WTC11 (cell line): ENCODE measurements at places on chromosomes 13 and 19.

GRCh38 chr13:44573790-44574465, 2.2 kb downstream of the TSC22D1 start:
- DNase-seq, result no peak

GRCh38 chr13:91825516-91825915, 427.1 kb downstream of the GPC5 start:
- no peak for DNase-seq

GRCh38 chr13:101283782-101284181, 132.5 kb downstream of the NALCN start:
- DNase-seq, result no peak

DNA sequence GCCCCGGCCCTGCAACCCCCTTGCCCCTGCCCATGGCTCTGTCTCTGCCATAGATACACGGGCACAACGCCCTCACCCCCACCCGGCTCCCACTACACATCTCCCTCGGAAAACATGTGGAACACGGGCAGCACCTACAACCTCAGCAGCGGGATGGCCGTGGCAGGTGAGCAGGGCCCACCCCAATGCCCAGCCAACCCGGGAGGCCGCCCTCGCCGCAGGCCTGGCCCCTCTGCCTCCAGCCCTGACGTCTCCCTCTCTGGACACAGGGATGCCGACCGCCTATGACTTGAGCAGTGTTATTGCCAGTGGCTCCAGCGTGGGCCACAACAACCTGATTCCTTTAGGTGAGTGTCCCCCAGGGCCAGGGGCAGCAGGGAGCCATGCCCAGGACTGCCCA, 7.7 kb downstream of the YIPF2 start:
- no peak for DNase-seq

DNA sequence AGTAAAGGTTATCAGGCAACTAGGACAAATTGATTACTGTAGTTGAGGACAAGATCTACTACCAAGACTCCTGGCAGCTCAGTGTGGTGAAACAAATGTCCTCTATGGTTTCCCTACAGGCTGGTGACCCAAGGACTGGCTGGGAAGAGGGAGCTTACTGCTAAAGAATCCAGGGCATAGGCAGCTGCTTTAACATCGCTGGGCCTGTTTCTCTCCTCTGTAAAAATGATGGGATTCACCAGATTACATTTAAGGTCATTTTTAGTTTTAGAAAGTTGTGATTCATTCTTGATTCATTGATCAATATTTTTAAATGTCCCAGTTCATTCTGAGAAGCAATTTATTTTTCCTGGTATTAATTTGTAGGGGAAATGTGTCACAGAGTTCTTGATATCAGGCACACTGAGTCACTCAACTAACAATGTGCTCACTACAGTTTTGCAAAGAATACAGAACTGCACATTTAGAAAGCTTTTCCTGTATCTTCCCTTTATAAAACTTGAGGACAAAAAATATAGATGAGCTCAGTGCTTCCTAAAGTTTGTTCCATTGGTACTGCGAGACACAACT, 19.6 kb upstream of the FAM124A start:
- no peak for DNase-seq

DNA sequence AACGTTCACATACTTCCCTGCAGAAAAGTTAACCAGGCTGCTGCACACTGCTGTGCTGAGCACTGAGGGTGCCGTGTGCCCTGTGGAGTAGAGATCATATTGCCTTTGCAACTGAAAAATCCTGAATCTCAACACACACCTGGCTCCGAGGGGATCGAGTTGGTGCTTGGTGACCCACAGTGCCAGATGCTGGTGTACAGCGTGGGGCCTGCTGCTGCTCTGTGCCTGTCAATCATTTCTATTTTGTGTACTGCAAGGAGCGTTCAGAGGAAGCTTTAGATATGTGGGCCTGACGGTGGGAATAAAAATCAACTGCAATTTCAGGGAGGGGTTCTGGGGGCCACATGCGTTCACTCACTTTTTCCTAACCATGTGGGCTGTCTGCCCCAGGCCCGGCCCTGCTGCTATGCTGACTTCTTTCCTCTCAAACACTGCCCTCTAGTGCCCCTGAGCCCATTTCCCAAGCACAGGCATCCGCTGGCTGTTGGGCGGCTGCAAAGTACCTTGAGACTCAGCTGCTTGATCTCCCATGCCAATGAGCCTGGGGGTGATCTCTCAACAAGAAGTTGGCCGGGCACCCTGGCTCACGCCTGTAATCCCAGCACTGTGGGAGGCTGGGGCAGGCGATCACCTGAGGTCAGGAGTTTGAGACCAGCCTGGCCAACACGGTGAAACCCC, 9.7 kb upstream of the LENG8 start:
- DNase-seq, result peak; percentile 79

DNA sequence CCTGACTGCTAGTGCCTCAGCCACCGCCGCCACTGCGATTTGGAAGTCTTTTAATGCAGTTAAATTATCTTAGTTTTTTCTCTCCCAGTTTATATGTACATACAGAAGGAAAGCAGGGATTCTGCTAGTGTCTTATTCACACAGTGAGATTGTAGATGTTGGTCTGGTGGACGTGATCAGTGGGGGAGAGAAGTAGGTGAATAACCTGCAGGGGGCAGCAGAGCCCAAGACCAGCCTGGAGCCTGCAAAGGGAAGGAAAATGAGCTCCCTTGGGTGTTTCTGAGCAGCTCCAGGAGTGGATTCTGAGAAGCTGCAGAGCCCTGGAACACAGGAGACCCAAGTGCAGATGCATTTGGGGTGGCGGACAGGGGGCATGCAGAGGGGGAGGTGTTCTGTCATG, 26.3 kb downstream of the ZNF844 start:
- DNase-seq, result peak; percentile 75

GRCh38 chr19:1523412-1524286, at the start of gene PLK5:
PLK5 (plus strand) TSS chr19:1524077; CDS start chr19:1526997, 2,920 bp downstream.
- peak; percentile 56 for DNase-seq

- peak; percentile 63 for DNase-seq
Observed at GRCh38 chr19:48608798-48609263, 2.3 kb downstream of the SPACA4 start.

DNA sequence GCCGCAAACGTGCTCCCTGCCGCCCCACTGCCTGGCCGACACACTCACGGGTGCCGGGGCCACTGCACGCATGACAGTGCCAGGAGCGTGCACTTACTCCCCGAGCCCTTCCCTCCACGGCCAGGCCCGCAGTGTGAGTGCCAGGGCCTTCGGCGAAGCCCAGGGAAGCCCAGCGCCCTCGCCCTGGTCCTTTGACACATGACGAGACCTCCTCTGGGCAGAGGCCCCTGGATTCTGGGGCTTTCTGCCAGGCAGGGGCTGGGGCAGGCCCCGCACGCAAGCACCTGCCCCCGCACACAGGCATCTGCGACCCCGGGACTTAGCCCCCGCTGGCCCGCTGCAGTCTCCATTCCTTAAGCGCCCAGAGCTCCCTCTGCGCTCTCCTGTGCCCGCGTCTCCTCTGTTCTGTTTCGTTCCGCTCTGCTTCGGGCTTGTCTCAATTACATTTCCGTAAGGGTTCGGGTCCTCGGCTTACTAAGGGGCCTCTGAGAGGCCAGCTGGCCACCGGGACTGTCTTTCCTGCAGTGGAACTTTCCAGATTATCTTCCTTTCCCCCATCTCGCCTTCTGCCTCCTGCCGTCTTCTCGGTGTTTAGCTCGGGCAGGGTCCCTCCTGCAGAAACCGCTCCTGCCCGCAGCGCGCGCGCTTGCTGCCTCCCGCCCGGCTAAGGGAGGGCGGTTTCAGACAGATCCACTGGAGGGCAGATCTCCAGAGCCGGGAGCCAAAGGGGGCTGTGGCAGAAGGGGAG, 98.8 kb downstream of the ING1 start:
- DNase-seq, result peak; percentile 57

DNA sequence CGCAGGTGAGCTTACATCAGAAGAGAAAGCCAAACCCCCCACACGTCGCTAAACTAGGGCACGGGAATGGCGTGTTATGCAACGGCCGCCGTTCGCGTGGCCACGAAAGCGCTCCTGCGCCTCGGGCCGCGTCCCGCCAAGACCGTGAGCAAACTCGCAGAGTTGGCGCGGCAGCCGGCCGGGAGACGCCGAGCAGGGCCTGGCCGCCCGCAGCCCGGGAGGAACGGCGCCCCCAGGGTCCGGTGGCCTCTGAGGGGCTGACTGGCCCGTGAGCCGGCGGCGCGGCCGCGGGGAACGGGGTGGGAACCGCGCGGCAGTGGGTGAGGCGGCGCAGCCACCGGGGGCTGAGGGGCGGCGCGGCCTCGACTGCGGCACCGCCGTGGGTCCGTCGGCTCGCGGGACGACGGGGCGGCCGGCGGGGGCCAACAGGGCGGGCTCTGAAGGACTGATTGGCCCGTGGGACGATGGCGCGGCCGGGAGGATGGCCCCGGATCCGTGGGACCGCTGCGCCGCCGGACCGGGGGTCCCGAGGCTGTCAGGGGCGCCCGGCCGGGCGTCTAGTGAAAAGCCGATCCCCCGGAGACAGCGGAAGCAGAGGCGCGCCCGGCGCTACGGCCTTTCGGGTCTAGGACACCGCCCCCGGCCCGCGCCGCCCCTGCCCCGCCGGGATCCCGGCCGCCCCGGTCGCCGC, 903 bp downstream of the LATS2 start:
- peak; percentile 28 for DNase-seq

DNA sequence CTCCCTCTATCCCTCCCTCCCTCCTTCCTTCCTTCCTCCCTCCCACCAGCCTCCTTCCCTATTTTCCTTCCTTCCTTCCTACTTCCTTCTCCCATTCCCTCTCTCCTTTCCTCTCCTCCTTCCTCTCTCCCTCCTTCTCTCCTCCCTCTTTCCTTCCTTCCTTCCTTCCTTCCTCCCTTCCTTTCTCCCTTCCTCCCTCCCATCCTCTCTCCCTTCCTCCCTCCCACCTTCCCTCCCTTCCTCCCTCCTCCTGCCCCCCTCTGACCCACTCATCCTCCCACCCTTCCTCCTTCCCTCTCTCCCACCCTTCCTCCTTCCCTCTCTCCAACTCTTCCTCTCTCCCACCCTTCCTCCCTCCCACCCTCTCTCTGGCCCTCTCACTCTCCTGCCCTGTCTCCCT, 132.1 kb downstream of the ZNF536 start:
- no peak for DNase-seq

- no peak for DNase-seq
Observed at GRCh38 chr13:84136582-84136981, 254.3 kb upstream of the SLITRK1 start.

GRCh38 chr19:18713550-18714117, 30.2 kb downstream of the CRTC1 start:
- DNase-seq, result no peak

DNA sequence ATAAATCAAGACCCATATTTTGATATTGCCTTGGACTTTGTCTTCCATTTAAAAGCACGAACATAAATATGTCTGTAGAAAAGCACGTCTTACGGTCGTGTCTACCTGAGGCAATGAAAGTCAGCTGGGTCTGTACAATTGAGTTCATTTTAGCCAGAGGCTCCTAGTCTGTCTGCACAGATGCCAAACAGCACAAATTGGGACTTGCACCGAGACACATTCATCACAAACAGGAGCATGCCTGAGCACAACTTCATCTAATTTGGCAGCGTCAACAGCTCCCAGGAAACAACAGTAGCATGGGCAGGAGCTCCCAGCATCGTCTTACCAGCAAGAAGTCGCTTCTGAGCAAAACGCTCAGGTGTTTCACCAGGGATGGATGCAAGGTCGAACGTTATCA, 687.0 kb downstream of the EFNB2 start:
- DNase-seq, result no peak

- no peak for DNase-seq
Observed at GRCh38 chr19:3357992-3358688, 8.2 kb upstream of the NFIC start.

- DNase-seq, result no peak
Observed at GRCh38 chr19:17049711-17050280, 23.2 kb upstream of the CPAMD8 start.

- DNase-seq, result peak; percentile 79
Observed at GRCh38 chr13:110561344-110562035, at the start of gene RAB20. RAB20 (minus strand) TSS chr13:110561722; CDS start chr13:110561519, 203 bp downstream.

- no peak for DNase-seq
Observed at GRCh38 chr13:51826606-51827005, 18.4 kb downstream of the TMEM272 start.

DNA sequence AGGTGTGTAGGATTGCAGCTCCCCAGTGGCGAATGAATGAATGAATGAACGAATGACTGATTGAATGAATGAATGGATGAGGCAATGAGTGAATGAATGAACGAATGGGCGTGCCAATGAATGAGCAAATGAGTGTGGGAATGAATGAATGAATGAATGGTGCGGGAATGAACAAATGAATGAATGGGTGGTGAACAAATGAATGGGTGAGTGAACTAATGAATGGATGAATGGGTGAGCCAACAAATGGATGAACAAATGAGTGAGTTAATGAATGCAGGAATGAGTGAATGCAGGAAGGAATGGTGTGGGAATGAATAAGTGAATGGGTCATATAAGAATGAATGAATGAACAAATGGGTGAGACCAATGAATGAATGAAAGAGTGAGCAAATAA, 14.7 kb downstream of the ANKRD24 start:
- no peak for DNase-seq

DNA sequence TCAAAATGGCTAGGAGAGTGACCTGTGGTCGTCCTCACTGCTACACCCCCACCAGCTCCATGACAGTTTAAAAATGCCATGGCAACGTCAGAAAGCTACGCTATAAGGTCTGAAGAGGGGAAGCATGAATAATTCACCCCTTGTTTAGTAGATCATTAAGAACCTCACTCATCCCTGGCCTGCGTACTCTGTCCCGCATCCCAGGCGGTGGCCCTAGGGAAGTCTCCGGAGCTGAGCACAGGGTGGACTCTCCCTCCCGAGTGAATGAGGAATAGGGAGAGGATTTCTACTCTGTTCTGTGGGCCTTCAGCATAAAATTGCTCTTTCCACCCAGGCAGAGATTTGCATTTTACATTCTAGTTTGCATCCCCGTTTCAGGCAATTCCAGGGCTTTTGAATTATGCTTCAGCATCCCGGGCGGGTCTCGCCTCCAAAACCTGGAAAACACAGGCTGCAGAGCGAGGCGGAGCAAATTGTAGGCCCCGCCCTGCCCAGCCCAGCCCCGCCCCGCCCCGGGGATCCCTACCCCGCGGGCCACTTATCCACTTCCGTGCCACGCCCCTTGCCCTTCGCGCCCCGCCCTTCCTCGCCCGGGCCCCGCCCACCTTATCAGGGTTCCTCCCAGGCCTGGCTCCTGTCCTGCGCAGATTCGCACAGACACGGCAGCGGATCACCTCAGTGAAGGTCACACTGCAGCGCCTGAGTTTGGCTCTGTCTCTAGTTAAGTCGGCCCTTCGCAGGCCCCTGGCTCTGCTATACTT, 7.5 kb upstream of the ZNF525 start:
- peak; percentile 76 for DNase-seq

DNA sequence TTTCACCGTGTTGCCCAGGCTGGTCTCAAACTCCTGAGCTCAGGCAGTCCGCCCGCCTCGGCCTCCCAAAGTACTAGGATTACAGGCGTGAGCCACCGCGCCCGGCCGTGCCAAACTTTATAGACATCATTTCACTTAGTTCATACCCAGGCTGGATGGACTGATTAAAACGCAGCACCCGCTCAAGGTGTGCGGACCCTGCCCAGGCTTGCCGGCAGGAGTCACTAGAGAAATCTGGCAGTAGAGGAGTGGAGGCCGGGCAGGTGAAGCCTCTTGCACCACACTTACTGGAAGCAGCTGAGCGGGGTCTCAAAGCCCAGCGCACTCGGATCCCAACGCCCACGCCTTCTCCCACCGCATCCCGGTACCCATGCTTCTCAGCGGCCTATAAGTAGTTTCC, 11.4 kb downstream of the PTGIR start:
- no peak for DNase-seq

GRCh38 chr13:32314271-32315237, 609 bp downstream of the ZAR1L start:
- DNase-seq, result no peak

GRCh38 chr13:92460479-92460878, 766.1 kb upstream of the GPC6 start:
- DNase-seq, result no peak
